ENCODE measurements at places on chromosomes 7 and 10.

DNA sequence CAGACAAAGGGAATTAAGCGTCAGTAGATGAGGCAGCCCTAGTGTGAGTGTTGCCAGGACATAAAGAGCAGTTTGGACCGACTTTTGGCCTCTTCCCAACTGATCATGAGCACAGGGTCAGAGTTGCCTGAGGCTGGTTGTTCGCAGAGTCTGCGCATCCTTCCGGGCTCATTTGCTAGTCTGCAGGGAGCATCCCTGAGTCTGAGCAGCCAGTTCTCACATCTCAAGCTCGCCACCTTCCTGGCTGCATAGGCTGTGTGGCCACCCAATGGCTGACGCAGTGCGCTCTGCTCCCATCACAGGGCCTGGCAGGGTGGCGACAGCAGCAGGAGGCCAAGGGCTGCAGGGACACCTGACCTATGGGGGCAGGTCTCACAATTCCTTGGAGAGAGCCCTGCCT, 5.0 kb downstream of the GAD2 start:
- DNase-seq: no peak

DNA sequence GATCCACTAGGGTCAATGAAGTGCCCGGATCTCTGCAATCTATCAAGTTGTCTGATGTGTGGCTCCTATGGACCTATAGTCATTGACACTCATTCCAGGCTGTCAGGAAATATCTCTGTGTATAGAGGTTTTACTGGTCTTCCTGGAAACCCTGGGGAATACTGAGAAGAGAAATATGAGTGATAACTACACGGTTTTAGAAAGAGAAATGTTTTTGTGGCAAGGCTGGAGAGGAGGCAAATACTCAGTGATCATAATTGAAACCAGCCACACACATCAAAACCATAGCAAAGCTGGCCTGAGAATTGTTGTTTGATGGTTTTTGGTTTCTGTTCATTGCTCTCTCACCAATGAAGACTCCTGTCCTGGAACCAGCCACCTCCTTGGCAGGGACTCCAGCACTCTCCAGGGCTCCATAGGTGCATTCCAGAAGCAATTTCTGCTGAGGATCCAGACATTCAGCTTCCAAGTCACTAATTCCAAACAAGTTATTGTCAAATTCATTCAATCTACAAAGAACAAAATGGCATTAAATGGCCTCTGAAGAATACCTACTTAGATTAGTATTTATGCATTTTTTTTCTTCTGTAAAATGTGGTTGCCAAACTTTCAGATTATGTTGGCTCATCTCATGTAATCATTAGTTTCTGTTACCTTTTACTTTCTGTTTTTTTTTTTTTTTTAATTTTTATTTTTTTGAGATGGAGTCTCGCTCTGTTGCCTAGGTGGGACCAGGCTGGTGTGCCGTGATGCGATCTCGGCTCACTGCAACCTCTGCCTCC, 108.6 kb upstream of the ABI1 start:
- peak; percentile 13 for DNase-seq

- no peak for DNase-seq
Observed at GRCh38 chr10:24174014-24174413, 34.9 kb upstream of the KIAA1217 start.

- no peak for DNase-seq
Observed at GRCh38 chr10:69232252-69232651, 12.1 kb downstream of the HKDC1 start.

- peak; percentile 38 for DNase-seq
Observed at GRCh38 chr10:91883549-91884444, 25.5 kb downstream of the FGFBP3 start.

GRCh38 chr7:106033735-106034134, 70.7 kb downstream of the CDHR3 start:
- no peak for DNase-seq

DNA sequence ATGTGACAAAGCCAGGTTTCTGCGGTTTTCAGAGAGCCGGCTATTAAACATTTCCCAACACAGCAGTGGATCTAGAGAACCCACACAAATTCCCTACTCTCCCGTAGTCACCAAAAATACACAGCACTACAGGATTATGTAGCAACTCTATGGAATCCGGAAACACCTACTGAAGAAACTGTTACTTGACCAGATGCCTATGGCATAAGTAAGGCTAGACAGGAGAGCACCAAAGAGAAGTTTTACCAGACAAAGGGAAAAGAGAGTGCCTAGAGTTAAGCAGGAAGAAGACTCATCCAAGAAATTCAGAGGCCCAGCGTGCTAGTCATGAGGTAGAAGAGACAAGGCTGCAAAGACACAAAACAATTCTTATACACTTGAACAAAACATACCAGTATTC, 321.1 kb downstream of the PARD3 start:
- DNase-seq: no peak

- DNase-seq: no peak
Observed at GRCh38 chr10:30048768-30049517, 10.4 kb downstream of the JCAD start.

DNA sequence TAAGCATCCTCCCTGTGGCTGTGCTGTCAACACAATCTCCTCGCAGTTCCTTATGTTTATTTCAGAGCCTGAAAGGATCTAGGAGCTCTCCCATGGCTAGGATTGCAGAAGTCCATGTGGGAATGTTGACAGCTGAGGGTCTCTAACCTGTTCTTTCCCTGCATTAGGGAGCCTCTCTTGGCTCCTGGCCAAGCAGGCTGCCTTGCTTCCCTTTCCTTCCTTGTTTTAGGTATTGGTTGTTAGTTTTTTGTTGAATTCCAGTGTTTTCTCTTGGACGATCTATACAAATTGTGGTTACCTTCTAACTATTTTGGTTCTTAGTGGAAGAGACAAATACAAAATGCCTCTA, 171.8 kb downstream of the MLLT10 start:
- DNase-seq: no peak

DNA sequence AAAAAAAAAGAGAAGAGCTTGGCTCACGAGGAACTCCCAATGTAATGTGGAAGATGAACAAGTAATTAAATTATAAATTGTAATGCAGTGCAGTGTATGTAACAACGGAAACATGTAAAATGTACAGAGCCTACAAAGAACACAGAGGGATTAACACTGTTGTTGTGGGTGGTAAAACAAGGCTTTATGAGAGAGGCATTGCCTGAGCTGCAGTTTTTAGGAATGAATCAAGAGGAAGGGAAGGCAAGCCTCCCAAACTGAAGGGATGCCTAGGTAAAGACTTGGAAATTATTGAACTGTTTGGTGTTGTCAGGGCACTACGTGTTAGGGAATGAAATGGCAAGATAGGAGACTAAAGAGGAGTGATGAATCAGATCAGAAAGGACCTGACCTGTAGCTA, 213.7 kb downstream of the HTR7 start:
- DNase-seq: no peak

GRCh38 chr7:155362380-155363145, 64.9 kb downstream of the INSIG1 start:
- DNase-seq: no peak

DNA sequence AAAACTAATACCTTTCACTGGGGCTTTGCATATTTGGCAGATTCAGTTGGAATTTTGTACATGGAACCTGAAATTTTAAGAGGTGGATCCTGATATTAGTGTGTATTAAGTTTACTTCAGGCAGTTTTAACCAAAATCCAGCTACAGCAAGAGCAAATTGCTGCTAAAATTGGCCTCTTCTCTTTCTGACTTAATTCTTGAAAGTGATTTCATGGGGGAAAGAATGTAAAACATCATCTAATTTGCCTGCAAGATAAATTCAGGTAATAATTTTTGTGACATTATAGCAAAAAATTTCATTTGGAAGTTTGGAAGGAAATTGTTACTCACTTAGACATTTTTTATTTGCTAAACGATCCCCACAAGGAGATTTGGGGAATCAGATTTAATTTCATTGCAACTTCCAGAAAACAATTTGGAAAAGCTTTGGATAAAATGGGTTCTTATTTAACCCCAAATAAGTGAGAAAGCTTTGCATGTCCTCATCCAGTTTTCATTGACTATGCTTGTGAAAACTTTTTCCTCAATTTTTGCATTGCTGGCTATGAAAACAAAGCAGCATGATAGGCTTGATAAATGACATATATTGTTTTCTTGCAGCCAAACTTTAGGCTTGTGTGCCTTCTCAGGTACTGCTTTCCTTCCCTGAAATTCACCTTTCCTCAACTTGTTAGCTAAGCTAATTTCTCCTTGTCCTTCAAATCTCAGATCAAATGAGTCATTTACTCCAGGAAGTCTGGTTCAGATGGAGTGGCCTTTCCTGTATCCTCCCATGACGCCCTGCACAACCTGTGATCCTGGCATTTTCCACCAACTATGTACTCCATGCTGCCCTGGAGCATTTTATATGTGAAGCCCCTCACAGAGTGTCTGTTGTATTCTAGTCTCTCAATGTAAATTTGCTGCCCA, 27.4 kb upstream of the ZNF438 start:
- DNase-seq: no peak

DNA sequence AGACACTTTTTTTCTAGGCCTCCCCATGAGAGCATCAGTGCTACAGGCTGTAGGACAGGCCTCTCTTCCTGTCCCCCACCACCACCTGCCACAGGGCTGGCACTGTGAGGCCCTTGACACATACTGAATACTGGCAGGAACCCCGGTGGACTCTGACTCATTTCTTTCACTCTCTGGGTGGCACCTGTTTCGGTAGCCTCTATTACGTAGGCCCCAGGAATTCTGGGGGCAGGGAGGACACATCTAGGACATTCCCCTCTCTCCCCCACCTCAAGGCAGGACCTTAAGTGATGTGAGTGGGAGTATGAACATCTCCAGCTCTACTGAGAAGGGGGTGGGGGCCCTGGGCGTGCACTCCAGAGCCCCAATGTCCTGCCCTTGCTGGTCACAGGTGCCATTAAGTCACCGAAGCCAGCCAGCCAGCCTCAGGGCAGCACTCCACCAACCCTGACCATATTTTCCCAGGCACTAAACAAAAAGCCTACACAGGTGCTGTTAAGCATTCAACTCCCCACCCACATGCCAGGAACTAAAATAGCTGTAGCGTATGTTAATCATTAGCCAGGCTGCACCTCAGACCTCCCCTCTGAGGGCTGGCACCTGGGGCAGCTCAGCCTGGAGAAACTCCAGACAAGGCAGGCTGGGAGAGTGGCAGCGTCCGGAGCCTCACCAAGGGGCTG, 8.9 kb downstream of the ANXA11 start:
- DNase-seq: no peak

- DNase-seq: peak; percentile 64
Observed at GRCh38 chr10:36462194-36462593, 663.2 kb upstream of the ANKRD30A start.

GRCh38 chr10:56012101-56012500, 349.0 kb downstream of the ZWINT start:
- DNase-seq: no peak

DNA sequence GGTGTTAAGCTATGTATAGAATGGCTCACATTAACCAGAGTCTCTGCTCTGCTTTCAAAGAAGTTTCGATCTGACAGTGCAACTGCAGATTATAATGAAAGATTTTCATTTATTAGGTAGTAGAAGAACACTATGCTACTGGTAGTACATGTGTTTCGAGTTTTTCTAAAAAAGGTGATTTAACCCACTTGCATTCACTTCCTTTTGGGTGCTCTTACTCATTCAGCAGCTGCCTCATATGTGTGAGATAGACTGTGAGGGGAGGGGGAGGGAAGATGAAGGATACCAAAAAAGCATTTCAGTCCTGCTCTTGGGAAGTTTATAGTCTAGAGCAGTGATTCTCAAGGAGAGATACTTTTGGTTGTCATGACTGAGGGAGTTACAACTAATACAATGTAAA, 20.4 kb downstream of the PLEKHA8 start:
- DNase-seq: no peak

- DNase-seq: peak; percentile 69
Observed at GRCh38 chr7:134126966-134127848, at the start of gene LRGUK. Gene LRGUK (plus strand): TSS chr7:134127340. CDS start chr7:134127368, 28 bp downstream.

DNA sequence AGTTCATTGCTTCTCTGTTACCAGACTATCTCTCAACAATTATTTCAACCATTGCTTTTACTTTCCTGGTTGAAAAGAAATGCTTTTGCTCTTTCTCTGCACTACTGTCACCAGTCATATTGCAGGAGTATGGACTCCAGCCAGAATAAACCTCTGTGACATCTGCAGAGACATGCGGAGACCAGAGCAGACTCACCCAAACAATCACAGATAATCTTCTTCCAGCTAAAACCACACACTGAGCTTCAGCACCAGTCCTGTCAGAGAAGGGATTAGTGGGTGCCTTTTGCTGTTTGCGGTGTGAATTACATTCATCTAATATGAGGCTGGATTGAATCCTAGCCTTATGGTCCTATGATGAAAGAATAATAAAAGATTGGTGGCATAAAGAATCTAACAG, 258.6 kb downstream of the CNTNAP2 start:
- peak; percentile 4 for DNase-seq

GRCh38 chr10:70324339-70324861, 40.6 kb upstream of the NPFFR1 start:
- no peak for DNase-seq

DNA sequence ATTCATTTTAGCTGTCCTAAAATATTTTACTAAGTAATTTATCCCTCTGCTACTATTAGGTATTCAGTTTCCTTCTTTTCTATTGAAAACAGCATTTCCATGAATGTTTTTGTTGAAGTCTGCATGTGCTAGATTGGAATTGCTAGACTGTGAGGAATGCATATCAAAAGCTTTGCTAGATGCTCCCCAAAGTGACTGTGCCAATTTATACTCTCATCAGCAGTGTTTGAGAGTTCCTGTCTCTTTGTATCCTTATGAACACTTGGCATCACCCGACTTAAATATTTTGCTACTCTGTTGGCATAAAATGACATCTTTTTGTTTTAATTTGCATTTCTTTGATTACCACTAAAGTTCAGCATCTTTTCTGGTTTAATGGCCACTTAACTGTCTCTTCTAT, 45.0 kb upstream of the PRR15 start:
- no peak for DNase-seq

- no peak for DNase-seq
Observed at GRCh38 chr7:22694597-22695207, 32.3 kb upstream of the IL6 start.

GRCh38 chr7:102255916-102256315, 30.8 kb upstream of the SH2B2 start:
- no peak for DNase-seq

- no peak for DNase-seq
Observed at GRCh38 chr7:123004931-123005330, 9.4 kb upstream of the TAS2R16 start.

- DNase-seq: no peak
Observed at GRCh38 chr7:148972375-148972774, 55.9 kb downstream of the PDIA4 start.

DNA sequence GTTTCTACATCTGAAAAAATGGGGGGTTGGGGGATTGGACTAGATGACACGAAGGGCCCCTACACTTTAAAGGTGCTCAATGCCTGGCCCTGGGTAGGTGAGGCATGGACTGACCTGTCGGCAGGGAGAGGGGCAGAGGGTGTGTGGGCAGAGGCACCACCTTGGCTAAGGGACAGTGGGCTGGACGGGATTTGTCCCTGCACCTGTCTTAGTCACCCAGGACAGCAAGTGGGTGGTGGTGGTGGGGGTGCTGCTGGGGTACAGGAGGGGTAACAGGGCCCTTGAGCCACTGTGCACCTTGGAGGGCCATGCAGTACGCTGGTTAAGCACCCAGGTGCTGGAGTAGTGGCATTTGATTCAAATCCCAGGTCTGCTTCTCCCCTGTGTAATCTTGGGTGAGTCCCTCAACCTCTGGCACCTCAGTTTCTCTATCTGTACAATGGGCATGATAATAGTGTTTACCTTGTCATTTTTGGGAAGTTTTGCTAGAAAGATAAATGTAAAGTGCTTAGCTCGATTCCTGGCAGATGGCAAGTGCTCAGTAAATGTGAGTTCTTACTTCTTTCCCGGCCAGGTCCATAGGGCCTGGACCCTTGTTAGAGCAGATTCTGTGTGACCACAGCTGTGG, 18.1 kb upstream of the SFRP5 start:
- no peak for DNase-seq

Data from stromal cell of bone marrow (primary cell).